8988T (cell line): ENCODE measurements at places on chromosomes 1 and 21.
A peak's percentile ranks its signal among the peaks of the same experiment; 100 is the strongest.

DNA sequence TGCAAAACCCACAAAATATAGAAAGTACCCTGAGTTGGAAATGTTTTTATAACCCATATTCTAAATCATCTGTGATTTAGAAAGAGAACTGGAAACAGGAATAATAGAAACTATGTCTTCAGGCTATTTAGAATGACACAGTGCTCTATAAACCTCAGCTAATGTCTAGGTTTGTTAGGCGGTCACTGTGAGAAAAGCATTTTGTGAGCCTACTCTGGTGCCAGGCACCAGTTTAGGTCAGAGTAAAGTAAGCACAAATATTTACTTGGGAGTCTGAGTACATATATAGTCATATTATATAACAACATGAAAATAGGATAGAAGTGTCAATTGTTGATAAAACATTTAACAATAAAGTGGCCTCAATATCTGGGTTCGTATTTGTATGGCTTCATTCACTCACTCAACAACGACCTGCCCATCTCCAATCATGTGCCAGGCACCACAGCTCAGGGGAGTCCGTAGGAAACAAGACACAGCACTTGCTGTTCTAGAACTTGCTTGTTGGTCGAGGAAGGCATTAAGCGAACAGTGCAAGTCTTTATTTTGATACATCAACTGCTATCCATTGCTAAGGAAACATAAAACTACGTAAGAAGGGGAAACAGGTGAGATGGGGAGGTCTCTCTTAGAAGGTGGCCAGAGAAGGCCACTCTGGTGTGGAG, 37.2 kb downstream of the GNB1 start:
- no peak for DNase-seq

- no peak for DNase-seq
These were observed 40.4 kb downstream of the RIMS3 start for GRCh38 chr1:40625076-40625475.

GRCh38 chr1:147669469-147670318, 630 bp downstream of the ACP6 start:
- DNase-seq: peak; percentile 45

DNA sequence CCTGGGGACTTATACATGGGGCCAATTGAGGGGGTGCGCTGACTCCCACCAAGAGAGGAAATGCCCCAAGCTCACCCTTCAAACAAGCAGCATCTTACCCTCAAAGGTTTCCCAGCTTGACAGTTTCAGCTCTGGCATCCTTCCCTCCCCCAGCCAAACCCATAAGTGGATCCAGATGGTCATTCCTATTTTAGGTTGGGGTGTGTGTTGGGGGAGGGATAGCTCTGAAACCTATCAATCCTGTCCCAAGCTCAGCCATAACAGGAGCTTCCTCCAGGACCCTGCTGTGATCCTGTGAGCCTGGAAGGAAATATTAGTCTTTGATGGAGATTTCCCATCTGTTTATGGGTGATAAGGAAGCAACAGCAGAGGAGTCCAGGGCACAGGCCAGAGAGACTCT, 3.4 kb upstream of the TMEM222 start:
- DNase-seq: no peak

- no peak for DNase-seq
These were observed 1.2 kb upstream of the RNF11 start for GRCh38 chr1:51234721-51235425.

- no peak for DNase-seq
These were observed 14.7 kb downstream of the ARID4B start for GRCh38 chr1:235313262-235313661.

DNA sequence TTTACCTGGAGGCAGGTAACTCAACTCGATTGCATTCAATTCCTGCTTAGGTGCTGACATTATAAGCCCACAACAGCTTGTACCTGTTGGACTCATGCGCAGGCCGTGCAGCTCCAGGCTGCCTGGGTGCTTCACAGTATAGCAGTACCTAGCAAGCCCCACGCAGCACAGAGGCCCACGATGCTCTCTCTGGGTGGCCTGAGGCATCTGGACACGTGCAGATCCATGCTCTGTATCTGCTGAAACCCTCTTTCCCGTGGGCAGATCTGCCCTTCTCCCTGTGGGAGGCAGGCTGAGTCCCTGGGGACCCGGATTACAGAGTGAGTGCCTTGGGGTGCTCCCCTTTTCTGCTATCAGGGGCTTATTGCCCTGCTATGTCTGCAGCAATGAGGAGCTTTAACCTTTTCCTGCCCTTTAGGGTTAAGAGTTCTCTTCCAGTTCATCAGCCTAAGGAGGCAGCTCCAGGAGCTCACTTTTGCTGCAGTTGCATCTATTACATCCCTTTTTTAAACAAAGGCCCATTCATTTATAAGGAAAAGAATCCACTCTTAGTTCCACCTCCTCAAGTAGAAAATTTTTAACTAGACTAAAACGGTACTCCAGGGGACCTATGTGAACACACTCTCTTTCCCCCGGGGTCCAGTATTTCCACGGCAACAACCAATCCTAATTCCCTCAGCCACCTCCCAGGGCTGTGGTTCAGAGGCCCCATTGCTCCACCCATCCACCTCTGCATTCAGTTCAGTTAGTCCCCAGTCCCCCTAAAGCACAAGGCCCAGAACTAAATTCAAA, 19.3 kb downstream of the ITPKB start:
- DNase-seq: no peak

DNA sequence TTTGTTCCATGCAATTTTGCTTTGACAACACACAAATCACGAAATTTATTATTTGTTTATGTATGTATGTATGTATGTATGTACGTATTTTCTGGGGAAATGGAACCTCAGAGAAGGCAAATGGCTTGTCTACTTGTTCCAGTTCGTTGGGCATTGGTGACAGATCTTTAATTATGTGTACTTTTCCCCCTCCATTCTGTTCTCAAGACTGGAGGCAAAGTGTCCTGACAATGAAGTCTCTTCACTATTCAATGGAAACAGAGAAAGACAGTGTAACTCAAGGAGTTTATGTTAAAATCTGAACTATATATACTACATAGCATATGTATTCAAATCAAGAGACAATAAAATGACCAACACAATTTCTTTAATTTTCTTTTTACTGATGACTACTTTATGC, 245.7 kb upstream of the PTBP2 start:
- no peak for DNase-seq

DNA sequence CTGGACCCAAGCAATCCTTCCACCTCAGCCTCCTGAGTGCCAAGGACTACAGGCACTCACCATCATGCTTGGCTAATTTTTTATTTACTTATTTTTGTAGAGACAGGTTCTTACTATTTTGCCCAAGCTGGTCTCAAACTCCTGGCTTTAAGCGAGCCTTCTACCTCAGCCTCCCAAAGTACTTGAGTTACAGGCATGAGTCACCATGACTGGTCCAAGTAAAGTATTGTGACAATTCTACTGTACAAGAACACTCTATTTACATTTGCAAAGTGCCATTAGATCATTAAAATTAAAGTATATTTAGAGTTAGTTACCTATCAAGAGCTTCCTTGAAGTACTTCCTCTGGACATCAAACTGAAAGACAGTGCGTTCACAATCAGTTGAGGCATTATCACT, 44.8 kb downstream of the NRDC start:
- DNase-seq: no peak

DNA sequence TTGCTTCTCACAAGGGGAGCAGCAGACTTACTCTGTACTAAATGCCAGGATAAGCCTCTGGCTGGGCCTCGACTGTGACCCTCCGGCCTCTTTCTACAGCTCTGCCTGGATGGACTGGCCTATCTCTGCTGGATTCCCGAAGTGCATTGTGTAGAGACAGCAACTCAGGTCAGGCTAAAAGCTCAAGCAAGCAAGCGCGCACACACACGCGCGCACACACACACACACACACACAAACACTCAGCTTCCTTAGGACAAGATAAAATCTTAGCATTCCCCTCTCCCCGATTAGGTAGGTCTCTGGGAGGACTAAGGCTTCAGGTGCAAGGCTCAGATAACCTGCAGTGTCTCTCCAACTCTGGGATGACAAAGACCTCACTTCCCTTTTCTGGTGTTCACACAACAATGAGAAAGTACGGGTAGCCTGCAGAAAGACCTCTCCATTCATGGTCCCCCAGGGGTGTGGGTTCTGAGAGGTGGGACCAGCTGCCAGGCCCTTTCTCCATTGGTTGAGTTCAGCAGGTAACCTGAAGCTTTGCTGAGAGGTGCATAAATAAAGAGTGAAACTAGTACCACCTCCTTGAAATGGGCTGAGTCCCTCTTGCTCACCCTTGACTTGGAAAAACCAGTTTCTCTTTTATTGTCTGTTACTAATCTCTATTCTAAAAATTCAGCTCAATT, 155.1 kb upstream of the CAMK1G start:
- DNase-seq: no peak

DNA sequence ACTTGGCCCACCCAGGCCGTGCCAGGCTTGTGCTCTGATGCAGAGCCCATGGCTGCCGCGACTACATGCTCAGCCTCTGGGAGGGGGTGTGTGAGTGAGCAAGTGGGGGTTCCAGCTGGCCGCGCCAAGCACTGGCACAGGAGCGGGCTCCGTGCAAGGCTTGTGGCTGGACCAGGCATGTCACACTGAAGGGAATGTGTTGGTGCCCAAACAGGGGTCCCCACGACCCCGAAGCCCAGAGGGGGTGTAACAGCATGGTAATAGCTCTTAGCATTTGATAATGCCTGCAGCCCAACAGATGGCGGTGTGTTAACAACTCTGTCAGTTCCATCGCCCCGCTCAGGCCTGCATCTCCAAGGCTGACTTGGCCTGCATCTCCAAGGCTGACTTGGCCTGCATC, 38.3 kb upstream of the CD46 start:
- no peak for DNase-seq

DNA sequence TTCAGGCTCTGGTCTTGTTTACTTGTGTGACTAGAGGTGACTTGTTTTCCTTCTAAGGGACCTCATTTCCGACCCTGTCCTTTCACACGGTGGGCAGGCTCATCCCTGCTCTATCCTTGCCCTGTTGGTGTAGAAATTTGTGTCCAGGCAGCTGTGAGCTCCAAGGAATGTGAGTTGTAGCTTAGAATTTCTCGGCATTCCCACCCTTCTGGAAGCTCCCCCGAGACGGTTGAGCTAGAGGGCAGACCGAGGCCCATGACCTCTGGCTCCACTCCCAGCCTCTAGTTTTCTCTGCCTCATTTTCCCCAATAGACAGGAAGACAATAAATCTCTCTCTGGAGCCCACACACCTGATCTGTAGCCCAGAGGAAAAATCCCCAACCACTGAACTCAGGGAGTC, 100.9 kb downstream of the NAV1 start:
- no peak for DNase-seq

- no peak for DNase-seq
These were observed 5.5 kb upstream of the CFAP410 start for GRCh38 chr21:44344541-44345183.

GRCh38 chr1:196380316-196380715, 227.9 kb downstream of the KCNT2 start:
- no peak for DNase-seq

DNA sequence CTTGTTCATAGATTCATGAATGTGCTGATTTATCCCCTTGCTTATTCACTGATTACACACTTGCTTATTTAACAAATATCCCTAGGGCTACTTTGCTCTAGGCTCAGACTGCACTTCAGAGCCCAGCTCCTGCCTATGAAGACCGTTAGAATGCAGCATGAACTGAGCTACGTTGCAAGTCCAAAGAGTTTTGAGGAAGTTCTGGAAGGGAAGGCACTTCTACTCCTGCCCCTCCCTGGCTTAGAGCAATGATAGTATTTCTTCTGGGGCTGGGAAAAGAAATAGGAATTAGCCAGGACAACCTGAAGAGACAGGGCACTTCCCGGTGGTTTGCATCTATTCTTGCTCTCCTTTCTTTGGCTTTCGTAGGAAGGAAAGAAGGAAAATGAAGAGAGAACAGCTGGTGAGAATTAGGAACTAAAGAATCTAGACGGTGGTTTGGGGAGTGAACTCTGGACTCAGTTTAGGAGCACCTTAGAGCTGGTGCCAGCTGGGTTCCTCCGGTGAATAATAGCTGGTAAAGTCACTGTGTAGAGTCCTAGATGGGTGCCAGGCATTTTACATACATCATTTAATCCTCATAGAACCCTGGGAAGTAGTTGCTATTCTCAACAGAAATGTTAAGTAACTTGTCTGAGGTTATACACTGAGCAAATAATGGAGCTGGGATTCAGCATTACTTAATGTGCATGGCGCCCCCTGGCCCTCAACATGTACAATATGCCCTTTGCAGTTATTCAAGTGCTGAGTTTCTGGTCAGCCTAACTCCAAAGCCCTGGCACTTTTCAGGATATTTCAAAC, 65.9 kb downstream of the NDUFS5 start:
- DNase-seq: no peak

DNA sequence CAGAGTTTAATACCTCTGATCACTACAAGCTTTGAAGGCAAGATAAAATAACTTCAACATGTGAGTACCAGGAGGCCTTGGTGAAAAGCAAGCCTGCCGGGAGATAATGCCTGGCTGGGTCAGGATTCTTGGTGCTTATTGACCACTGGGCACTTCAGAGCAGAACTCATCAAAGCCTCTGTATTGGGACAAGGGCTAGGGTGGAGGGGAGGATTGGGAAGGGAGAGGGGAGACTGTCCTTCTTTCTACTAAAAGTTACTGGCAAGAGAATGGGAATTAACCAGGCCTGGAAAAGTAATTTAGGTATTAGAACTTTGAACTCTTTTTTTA, 35.2 kb downstream of the NEK2 start:
- no peak for DNase-seq

DNA sequence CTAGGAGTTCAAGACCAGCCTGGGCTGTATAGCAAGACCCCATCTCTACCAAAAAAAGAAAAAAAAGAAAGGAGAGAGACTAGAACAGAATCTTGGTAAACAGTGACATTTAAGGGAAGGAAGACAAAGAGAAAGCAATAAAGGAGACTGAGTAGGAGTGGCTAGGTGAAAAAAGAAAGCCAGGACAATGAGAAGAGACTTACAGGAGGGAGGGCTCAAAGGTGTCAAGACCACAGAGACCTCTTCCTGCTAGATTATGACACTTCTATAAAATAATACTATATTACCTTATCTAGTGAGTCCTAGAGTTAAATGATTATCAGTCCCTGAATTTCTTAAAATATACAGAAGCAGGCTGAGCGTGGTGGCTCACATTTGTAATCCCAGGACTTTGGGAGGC, 10.1 kb upstream of the EPRS1 start:
- DNase-seq: no peak

DNA sequence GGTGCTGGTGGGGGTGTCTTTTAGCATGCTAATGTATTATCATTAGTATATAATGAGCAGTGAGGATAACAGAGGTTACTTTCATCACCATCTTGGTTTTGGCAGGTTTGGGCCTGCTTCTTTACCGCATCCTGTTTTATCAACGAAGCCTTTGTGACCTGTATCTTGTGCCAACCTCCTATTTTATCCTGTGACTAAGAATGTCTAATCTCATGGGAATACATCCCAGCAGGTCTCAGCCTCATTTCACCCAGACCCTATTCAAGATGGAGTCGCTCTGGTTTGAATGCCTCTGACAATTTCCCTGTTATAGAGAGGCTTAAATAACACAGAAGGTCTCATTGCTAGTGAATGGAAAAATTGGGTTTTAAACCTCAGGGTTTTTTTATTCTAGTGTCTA, 300.8 kb upstream of the PROX1 start:
- no peak for DNase-seq

- no peak for DNase-seq
These were observed 4.8 kb downstream of the NFYC start for GRCh38 chr1:40696294-40696693.
